ENCODE measurements at places on chromosomes 11 and 22.

- DNase-seq, result no peak
Measured at GRCh38 chr11:2163428-2163978, 2.5 kb upstream of the INS start.

- DNase-seq, result peak; percentile 87
Measured at GRCh38 chr22:35231585-35232084, 25.7 kb upstream of the HMGXB4 start.

DNA sequence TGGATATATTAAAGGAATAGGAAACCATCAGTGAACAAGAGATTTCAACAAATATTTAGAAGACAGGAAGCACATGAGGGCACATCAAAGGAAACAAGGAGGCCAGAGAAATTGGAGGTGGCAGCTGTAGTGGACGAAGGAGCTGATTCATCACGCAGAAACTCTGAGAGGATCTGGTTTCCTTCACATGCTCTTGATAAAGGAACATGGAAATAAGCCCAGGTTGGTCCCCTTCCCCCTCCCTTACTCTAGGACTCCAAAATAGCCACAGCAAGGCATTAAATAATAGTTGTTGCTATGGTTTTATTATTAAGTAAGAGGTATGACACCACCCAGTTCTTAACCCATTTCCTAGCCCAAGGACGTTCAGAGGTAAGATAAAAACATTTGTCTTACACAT, 11.3 kb downstream of the IZUMO1R start:
- DNase-seq, result no peak

- no peak for DNase-seq
Measured at GRCh38 chr11:95796501-95796900, 6.2 kb downstream of the CEP57 start.

- no peak for DNase-seq
Measured at GRCh38 chr11:91023731-91024130, 800.9 kb upstream of the CHORDC1 start.

DNA sequence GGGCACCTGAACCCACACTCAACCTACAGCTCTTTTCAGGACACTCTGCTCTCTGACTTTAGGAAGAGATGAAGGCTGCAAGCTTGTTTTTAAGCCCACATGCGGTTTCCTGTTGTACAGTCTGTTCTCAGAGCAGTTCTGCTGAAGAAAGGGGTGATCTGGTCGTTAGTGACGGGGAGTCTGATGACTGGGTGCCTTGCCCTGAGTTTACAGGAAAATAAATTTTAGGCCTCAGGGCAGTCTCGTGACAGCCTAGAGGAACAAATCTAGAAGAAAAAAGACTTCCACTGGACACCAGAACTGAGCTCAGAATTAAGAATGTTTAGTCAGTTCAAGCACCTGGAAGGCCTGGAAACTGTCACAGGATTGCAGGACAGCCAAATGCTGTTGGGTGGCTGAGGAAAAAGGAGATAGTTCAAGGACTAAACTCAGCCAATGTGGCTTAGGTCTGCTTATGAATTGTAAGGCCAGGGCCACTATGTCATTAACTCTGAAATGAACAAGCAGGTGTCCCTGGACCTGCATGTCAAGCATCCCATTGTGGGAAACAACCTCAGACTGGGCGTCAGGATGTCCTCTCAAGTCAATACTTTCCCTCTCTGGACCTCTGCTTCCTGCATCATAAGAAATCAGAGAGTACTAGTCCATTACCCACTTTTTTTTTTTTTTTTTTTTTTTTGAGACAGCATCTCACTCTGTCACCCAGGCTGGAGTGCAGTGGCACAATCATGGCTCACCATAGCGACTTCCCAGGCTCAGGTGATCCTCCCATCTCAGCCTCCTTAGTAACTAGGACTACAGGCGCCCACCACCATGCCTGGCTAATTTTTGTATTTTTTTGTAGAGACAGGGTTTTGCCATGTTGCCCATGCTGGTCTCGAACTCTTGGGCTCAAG, 5.7 kb downstream of the PIK3IP1 start:
- peak; percentile 67 for DNase-seq

- no peak for DNase-seq
Measured at GRCh38 chr11:69418576-69419296, 62.7 kb upstream of the LINC01488 start.

DNA sequence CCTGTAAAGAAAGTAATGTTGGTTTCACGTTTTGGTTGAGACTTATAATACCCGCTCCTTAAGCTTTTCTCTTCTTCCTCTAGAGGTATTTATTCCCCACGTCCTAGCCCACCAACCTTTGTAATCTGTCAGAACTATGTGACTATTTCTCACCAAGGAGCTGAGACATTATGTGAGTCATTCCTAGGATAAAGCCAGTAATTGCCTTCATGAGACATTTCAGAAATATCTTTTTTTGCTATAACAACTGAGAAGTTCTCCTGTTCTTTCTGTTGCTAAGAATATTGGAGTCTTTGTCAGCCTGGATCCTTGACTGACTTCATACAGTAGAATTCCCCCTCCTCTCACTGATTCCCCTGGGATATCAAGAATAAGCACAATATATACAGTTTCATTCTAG, 1497.0 kb upstream of the TENM4 start:
- no peak for DNase-seq

- no peak for DNase-seq
Measured at GRCh38 chr22:27677905-27678458, 123.6 kb downstream of the MN1 start.
